ENCODE measurements at places on chromosomes 1 and 21. TPM values are rescaled to one million over a fixed set of nuclear protein-coding genes. Genes with fewer than 3 reads are reported as not detected.
A peak's percentile ranks its signal among the peaks of the same experiment; 100 is the strongest.

- no peak for DNase-seq
Observed at GRCh38 chr1:201142011-201142848, 12.0 kb downstream of the TMEM9 start.

- no peak for DNase-seq
Observed at GRCh38 chr1:2973601-2974593, 47.4 kb upstream of the ACTRT2 start.

DNA sequence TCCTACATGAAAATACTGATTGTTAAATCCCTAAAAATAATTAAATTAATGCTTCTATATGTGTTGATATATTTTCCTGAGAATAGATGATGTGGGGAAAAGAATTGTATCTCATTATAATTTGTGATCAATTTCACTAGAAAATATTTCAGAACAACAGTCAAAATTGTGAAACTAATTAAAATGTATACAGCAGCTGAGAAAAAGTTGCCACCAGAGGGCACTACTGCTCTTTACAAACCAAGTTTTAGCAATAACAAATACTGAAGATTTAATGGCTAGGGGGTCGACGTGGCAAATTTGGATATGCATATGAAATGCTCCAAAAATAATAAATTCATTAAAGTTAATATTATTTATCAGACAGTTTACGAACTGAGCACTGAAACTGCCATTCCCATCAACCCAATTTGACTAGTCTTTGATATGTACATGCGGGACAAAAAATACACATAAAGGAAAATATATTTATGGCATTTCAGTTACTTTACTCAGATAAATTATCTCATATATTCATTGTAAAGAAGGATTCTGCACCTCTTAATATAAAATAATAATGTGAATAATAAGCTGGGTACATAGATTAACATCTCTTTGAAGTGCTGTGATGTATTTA, 96.3 kb upstream of the TMPRSS15 start:
- DNase-seq, result peak; percentile 55

GON4L gene
- polyA plus RNA-seq, result 78.4 TPM

DNA sequence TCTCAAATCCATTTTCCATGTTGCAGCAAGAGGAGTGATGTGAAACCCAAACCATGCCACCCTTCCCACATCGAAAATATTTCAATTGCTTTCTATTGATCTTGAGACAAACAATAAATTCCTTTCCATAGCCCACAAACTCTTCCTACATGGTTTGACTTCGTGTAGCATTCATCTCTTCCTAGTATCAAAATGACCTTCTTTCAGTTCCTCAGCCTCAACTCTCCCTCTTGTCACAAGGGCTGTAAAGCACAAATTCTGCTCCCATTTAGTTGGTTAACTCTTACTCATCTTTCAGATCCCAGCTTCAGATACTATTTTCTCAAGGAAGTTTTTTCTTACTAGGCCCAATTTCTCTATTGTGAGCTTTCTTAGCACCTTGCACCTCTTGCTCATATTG, 99.0 kb downstream of the ZNF281 start:
- DNase-seq, result no peak

CDC7 gene
- 26.2 TPM for polyA plus RNA-seq

GRCh38 chr1:36982709-36983108, 51.6 kb downstream of the GRIK3 start:
- DNase-seq, result no peak

GRCh38 chr1:72283307-72284083, 1.2 kb upstream of the NEGR1 start:
- DNase-seq, result peak; percentile 72

OR2L2 gene
- polyA plus RNA-seq, result 0.13 TPM

PLA2G2F gene
- polyA plus RNA-seq, result 0.37 TPM

DNA sequence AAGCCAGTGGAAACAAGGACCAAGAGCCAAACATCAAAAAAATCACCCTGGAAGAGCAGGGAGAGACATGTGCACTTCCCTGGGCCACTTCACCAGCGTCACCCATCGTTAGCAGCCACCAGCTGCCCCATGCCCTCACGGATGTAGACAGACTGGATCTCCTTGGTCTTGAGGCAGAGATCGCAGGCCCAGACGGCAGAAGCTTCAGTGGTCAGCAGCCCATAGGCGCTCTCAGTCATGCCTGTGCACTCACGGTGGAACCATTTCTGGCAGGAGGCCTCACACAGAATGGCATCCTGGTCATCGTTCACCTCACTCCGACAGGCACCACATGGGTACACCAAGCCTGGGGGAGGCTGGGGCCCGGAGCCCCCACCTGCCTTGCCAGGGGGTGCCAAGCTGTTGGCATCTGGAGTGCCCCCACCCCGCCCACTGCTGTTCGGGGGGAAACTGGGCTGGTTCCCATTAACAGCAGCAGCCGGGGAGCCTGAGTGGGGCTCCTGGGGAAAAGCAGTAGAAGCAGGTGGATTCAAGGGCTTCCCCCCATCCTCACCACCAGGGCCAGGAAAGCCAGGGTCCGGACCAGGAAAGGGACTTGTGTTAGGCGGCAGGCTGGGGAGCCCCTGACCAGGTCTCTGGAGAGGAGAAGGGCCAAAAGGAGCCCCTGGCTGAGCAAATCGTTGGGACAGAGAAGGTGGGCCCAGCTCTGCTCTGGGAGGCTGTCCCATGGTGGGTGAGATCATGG, 2.7 kb downstream of the PYGO2 start:
- DNase-seq, result no peak

PRKACB gene
- polyA plus RNA-seq, result 59.2 TPM

- no peak for DNase-seq
Observed at GRCh38 chr1:40857737-40858136, 4.4 kb downstream of the CITED4 start.
